Esophagus muscularis mucosa (tissue), 4 donors: ENCODE measurements at places on chromosomes 7 and 10. TPM values are rescaled to one million over a fixed set of nuclear protein-coding genes. Genes with fewer than 3 reads are reported as not detected.

DNA sequence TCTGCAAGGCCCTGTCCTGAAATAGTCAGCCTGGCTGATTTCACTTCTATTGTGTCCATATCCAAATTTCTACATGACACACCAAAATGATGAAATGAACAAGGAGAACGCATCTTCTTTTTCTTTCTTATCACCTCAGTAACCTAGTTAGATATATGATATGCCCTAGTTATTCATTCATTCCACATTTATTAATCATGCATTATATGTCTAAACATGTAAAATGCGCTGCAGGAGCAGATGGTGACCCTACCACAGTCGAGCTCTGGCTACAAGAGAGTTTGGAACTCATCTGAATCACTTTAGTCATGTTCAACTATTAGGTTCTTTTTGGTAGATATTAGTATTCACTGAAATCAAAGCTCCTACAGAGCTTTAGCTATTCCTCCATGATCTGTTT is 31.8 kb upstream of the VPS41 start:
- no peak for DNase-seq

- DNase-seq: no peak
Observed at GRCh38 chr10:70885931-70886903, 2.1 kb downstream of the PCBD1 start.

- no peak for DNase-seq
Observed at GRCh38 chr10:117138838-117139580, 939 bp upstream of the VAX1 start.

DNA sequence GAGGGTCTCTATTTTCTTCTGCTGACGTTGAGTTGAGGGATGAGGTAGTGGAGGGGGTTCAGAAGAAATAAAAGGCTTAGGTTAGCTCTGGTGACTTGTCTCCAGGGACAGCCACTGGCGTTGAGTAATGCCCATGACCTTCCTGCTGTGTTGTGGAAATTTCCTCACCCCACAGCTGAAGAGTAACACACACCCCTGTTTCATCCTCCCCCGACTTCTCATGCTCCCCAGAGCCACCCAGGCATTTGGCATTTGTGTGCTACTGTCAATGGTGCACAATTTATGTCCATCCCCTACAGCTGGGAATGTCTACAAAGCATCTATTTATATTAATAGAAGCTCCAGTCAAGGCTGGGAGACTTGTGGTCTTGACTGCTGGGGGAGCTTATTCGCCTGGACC is 4.7 kb upstream of the TMEM72 start:
- DNase-seq: no peak

GRCh38 chr10:131668903-131669302 is 231.9 kb upstream of the PPP2R2D start:
- no peak for DNase-seq

DNA sequence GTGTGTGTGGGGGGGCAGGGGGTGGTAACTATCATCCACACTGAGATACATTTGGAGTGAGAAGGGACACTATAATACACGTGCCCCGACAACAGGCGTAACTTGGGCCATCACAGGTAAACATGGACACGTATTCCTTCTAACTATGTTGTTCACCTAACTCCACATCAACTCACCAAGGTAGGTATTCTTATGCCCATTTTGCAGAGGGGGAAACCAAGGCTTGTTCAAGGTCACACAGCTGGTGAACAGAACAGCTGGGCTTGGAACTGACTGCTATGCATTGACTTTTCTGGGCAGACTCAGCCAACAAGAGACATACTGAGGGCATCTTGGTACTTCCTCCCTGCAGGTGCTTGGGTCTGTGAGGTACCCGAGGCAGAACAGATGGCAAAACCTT is 170.1 kb downstream of the ADAM12 start:
- no peak for DNase-seq

GRCh38 chr7:15905251-15906040 is 219.0 kb upstream of the MEOX2 start:
- no peak for DNase-seq

- DNase-seq: no peak
Observed at GRCh38 chr10:118027397-118027796, 19.3 kb downstream of the RAB11FIP2 start.

DNA sequence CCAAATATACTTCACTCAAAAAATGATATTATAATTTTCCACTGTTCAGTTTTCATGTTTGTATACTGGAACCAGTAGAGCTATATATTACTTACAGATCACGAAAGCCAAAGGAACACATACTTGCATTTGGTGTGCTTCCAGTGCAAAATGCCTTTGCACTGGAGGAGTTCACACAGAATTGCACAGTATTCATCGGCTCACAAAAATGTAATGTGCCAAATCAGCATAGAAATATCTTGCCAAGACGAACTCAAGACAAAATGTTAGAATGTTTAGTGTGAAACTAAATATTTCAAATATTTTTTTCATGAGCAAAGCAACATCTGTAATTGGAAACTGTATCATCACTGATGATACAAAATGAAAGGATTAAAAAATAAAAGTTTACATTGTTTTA is 646.2 kb upstream of the SEMA3D start:
- DNase-seq: no peak

DNA sequence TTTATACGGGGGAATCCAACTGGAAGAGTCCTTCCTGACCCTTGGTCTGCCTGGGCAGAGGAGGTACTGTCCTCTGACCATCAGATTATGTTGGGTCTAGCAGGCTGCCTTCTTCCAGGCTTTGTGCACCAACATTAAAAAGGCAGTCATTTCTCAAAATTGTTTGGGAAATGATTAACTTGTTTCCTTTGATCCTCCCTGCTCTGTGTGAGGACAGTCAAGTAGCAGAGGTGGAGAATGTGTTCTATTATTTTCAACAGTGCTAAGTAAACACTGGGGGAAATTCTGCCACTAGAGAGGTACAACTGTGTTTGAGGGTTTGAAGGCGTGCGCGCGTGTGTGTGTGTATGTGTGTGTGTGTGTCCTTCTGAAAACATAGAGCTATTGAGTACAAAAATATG is 20.6 kb downstream of the ACSL5 start:
- DNase-seq: no peak

DNA sequence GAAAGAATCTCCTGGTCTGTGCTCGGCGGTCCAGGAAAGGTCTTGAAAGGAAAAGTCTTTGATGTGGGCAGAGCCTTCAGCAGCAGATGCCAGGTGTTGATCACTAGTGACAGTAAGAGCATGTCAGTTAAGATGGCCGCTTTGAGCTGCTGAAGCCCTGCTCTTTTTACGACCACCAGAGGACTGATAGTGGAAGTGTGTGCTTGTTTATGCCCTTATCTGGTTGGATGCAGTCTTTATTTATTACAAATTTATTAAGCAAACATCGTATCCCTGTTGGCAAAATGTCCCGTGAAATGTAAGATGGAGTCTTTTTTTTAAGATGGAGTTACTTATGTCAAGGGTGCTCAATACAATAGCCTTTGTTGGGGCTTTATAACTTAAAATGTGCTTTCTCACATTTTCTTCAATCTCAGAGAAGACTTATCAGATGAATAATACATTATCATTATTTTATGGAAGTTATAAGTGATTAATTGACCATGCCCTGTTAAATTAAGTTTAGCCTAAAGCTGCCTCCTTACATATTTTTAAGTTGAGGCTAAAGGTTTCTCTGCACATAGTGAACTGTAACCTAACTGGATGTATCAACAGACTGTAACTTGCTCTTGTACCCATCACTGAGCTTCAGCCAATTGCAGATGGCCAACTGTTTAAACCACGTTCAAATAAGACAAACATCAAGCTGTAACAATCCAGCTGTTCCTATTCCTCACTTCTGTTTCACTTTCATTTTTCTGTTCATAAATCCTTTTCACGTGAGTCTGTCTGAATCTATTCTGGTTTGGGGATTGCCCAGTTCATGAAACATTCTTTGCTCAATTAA is 97.4 kb upstream of the PIK3CG start:
- no peak for DNase-seq

- no peak for DNase-seq
Observed at GRCh38 chr10:23780331-23780730, 341.5 kb downstream of the OTUD1 start.

DNA sequence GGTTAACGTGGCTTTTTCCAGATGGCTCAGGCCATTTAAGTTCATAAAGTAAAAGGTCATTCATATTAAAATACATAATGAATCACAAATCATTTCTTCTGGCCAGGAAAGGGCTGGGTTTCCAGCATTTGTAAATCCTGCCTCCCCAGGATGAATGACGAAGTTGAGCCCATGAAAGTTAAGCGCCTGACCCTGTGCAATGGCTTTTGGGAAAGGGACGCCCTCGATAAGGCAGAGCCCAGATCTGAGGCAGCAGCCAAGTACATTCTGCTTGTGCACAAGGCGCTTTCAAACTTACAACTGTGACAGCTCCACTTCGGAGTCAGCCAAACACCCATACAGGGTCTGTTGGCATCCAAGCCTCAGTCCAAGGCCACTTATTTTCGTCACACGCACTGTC is 2.8 kb downstream of the GIMAP6 start:
- no peak for DNase-seq

DNA sequence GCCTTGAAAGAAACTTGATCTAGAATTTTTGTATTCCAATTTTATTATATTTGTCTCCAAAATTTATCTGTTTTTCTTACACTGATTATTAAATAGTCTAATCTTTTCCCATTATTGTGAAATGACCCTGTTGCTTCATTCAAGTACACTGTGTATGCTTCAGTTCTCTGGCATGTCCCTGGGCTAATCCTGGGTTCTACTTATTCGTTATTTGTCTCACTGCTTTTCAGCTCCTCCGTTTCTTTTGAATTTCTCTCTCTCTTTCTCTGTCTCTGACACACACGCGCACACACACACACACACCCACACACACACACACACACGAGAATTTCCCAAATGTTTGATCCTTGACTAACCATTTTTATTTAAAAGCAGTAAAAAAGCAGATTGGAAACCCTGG is 768.6 kb downstream of the NRG3 start:
- no peak for DNase-seq

DNA sequence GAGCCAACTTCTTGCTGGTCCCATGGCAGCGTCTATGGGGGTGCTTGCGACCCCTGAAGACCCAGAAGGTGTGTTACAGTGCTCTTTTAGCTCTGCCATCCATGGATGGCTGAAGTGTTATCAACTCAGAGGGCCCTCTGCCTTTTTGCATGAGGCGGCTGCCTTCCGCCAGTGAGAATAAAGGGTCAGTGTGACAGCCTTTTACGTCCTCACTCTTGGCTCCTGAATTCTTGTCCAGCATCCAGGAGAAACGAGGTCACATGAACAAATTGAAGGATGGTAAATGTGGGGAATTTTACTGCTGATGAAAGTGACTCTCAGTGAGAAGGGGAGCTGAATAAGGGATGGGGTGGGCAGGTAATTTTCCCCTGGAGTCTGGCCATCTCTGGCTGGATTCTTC is 24.1 kb downstream of the SSMEM1 start:
- no peak for DNase-seq

- DNase-seq: no peak
Observed at GRCh38 chr7:116998567-116999175, 45.4 kb downstream of the ST7 start.

DNA sequence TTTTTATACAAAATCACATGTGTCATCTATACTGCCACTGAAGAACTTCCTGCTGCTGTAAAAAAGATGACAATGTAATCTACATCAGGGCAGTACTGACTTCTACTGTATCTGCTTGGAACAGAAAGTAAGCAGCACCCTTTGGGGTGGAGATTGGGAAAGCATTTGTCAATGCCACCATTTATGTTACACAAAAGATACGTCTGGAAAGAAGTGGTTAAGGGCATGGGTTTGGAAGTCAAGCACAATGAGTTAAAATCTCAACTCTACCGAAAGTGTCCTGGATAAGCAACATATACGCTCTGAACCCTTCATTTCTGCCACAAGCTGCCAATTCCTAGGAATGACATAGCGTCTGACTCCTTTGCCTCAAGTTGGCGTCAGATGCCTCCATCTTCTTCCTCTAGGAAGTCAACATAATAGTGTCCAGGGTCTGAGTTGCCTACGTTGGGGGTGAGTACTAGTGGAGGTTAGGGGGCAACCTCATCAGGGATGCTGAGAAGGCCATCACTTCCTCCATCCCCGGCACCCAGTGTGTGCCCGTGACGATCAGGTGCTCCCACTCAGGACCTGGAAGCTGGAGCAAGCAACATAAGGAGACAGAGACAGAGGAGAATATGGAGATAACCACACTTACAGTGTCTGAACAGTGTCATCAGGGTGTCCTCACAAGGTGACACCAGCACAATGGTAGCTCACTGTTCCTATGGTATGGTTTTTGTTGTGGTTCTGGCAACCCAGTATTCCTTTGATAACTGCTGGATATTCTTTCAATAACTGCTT is 58.3 kb downstream of the SGMS1 start:
- no peak for DNase-seq

DNA sequence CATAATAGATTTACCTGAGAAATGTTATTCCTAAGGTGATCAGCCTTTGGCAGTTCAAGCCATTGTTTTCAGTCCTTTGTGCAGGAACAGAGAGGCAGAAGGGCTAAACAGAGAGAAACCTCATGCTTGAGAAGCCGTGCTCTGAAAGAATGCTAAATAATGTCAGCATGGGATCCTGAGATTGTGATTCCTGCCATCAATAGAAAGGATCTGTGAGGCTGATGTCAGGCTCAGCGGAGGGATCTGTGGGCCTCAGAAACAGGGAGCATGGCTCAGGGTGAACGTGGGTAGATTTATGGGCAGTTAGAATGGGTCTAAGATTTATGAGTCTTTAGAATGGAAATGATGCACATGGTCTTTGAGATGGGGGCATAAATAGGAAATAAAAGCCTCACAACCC is 439.2 kb upstream of the IGFBP3 start:
- DNase-seq: no peak

GRCh38 chr7:44638611-44639557 is 32.5 kb downstream of the OGDH start:
- DNase-seq: no peak

DNA sequence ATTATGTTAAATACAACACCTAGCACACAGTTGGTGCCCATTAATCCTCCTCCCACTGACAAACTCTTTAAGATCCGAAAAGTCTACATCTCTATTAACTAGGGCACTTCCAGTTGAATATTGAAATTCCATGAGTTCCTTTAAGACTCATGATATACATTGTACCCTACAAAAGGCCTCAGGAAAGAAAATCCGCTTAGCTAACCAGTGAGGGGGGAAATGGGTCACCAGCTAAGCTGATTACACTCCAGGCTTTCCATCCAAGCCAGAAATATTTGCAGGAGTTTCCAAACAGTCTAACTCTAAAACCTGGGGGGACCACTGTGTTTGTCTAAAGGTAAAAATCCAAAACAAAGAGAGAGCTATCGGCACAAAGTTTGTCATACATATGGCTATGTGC is 1.3 kb upstream of the LRIT2 start:
- no peak for DNase-seq

BTBD16 gene
- total RNA-seq: not detected

COL13A1 gene
- 1.2 TPM for total RNA-seq

C10orf105 gene
- 0.17 TPM for total RNA-seq

INMT gene
- 113 TPM for total RNA-seq

VKORC1L1 gene
- 30.1 TPM for total RNA-seq

EVX1 gene
- total RNA-seq: not detected

UPK3B gene
- total RNA-seq: 0.75 TPM

SP8 gene
- not detected for total RNA-seq

EBLN1 gene
- not detected for total RNA-seq

ZRANB1 gene
- 34.2 TPM for total RNA-seq

RSPH10B2 gene
- not detected for total RNA-seq

ZNF746 gene
- 20.9 TPM for total RNA-seq

CLDN4 gene
- total RNA-seq: 3.1 TPM

MBL2 gene
- not detected for total RNA-seq

CADPS2 gene
- total RNA-seq: 127 TPM

ZNF33A gene
- total RNA-seq: 24.9 TPM

CCDC7 gene
- 17.5 TPM for total RNA-seq

GALNT17 gene
- 95.6 TPM for total RNA-seq
